NCI-H510A (cell line): ENCODE measurements at places on chromosomes 3 and 15.

- no peak for DNase-seq
These were observed 109.7 kb downstream of the LRRK1 start for GRCh38 chr15:101028772-101029438.

DNA sequence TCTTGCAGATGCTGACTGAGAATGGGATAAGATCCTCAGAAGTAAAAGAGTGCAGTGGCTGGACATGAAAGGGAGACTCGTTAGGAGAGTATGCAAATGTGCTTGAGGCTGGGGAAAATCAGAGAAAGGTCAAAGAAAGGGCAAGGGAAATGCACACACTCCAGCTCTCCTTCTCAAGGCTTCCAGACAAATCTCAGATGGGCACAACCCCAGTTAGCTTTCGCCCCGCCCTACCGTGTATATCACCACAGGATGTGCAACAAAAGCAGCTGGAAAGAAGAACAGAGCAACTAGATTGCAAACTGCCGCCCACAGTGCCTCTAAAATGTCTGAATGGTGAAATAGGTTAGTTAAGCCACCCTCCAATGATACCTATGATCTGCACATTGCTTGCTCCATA, 63.9 kb downstream of the CERS3 start:
- DNase-seq, result no peak

DNA sequence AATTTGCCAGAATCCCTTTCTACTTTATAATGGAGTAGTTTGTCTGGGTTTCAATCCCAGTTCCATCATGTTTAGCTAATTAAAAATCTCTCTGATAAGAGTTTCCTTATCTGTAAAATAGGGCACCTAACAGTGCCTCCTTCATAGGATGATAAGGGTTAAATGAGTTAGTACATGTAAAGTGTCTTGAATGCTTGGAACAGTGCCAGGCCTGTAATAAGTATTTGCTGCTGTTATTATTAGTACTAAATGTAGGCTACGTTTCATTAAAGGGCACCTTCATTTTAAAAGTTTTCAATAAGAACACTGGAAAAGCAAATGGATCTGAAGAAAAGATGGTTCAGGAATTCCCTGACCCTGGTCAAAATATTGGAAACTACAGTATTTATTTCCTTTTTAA, 11.8 kb upstream of the SLC2A2 start:
- DNase-seq, result no peak

DNA sequence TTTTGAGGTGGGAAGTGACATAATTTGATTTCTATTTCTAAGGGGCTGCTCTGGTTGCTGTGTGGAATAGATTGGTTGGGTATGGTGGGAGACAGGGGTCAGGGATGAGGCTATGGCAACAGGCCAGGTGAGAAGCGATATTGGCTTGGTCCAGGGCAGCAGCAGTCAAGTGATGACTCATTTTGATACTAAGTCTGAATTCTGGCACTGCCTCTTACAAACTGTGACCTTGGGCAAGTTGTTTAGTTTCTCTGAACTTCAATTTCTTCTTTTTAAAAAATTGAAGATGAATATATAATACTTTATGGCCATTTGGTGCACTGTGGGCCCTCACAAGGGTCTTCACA, 40.4 kb upstream of the CLSTN2 start:
- DNase-seq, result no peak

DNA sequence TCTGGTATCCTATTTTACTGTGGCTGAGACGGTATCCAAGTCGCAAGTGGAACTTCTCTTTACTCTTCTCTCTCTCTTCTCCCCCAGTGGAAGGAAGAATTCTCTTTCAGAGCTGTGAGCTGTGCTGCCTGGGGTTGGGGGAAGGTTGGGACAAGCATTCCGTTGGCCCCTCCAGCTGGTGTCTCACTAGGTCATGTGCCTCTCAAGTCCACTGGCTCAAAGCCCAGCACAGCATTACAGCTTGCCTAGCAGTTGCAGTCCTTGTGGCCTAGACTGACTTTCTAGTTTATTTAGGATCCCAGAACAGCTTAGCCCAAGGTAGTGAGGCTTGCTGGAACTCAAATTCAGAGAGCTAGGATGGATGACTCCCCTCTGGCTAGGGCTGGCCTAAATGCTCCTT, 76.1 kb upstream of the SPATA16 start:
- DNase-seq, result no peak

- no peak for DNase-seq
These were observed 101.4 kb upstream of the SOX2 start for GRCh38 chr3:181610083-181610972.
